ENCODE measurements at places on chromosomes 16 and 17.

- DNase-seq, result no peak
Observed at GRCh38 chr17:6509921-6510320, 46.4 kb downstream of the PITPNM3 start.

DNA sequence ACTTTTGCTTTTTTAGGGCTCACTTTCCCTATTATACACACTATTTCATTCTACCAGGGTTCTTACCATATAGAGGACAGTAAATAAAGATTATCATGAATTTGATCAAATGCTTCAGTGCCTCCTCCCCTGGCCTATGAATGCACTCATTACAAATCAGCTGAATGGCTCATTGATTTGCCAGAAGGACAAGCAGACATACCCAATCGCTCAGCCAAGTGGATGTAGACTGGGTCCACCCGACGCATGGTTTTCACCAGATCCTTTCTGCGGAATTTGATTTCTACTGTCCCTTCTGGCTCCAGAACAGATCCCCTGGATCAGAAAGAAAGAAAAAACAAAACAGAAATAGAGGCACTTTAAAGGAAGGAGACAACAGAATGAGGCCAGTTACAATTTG is 162.6 kb downstream of the AATF start:
- DNase-seq, result no peak

DNA sequence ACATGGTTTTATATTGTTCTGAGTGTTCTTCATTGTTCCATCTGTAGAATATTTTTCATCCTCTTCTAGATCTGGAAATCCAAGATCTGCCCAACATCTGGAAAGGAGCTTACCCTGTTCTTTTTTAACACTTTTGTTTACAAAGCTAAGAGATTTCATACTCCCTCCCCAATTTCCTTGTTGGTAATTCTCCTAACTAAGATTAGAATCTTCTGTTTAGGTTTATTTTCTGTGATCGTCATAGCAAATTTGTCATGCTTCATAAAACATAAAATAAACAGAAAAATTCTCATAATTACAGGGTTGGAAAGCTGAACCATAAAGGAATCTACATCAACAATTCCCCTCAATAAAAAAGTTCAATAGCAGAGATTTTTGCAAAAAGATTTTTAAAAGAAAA is 580.3 kb upstream of the CA10 start:
- DNase-seq, result no peak

- DNase-seq, result no peak
Observed at GRCh38 chr16:3095869-3096268, 3.2 kb downstream of the ZSCAN10 start.

DNA sequence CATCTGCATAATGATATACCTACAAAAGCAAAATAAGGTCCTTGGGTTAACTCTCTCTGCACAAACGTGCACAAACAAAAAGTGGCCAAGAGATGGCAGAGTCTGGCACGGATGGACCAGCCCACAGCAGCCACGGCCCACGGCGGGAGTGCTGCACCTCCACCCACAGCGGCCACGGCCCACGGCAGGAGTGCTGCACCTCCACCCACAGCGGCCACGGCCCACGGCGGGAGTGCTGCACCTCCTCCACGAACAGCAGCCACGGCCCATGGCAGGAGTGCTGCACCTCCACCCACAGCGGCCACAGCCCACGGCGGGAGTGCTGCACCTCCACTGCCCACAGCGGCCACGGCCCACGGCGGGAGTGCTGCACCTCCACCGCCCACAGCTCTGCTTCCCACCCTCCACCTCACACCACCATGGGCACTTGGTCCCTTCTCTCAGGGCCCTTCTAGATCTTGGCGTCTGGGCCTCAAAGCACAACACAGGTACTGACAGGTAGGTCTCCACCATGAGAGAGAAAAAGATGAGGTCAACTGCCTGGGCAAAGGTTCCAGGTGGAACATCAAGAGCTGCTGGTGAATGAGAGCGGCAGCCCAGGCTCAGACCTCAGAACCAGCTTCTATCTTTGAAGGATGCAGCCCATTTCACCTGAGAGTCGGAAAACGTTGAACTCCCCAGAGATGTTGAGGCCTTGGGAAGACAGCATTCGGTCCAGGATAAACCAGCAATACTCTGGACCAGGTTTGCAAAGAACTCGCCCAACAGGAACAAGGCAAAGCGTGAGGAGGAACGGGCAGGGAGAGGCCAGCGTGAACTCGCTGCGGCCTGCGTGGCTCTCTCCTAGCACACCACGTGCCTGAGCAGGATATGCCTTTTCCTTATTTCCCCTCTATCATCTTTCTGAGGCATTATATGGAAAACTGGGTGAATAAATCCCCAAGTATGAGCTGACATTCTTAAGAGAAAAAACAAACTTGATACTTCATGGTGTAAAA is 124.5 kb downstream of the ZNF778 start:
- DNase-seq, result no peak

DNA sequence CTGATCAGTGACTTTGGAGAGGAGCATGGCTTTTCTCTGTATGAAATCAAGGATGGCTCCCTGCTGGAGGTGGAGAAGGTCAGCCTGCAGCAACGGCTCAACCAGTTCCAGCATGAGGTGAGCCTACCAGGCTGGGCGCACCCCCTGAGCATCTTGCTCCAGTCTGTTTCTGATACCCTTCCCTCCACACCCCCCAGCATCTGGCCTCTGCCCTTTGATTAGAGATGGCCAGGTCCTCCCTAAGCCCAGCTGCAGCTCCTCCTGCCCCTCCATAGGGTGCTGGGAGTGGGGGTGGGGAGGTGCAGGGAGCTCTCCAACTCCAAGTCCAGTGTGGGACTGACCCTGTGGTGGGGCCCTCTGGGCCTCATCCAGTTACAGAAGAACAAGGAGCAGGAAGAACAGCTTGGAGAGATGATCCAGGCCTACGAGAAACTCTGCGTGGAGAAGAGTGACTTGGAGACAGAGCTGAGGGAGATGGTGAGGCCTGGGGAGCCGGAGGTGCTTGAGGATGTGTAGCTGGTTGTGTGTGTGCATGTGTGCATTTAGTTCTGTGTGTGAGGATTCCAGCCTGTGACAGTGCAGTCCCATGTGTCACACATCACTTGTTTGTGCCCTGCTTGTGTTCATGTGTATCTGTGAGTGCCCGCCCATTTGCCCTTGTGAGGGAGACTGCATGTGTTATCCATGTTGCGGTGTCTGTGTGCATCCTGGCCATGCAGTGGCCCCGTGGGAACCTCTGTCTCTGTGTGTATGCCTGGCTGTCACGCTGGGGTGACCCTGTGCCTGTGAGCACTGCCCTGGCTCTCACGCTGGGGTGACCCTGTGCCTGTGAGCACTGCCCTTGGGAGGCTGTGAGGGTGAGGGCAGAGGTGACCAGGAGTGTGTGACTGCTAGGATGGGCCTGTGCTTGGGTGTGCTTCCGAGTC is 3.0 kb downstream of the TBKBP1 start:
- no peak for DNase-seq

GRCh38 chr16:57000271-57001025 is 11.1 kb downstream of the NLRC5 start:
- peak; percentile 58 for DNase-seq

- peak; percentile 49 for DNase-seq
Observed at GRCh38 chr17:48577946-48578615, at the start of gene HOXB4. Gene HOXB4, minus strand, starts transcription at chr17:48578350. Its CDS starts 31 bp downstream, at chr17:48578319.

- DNase-seq, result peak; percentile 82
Observed at GRCh38 chr17:8153957-8154607, 1.9 kb upstream of the PER1 start.

DNA sequence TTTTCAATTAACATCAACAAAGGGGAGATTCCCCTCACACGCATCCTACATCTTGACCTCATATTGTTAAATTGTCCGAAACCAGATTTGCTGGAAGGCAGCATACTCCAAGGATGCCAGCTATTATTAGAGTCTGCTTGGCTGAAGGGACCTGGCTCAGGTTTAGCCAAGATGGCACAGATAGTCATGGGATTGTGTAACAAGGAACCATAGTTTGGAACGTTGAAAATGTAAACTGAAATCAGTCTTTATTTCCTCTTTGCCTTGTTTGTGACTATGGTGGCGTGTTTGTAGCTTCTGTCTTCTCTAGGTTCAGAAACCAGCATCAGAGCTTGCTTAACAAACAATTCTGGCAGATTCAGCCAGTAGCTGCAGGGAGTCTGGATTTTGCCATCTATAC is 5.9 kb downstream of the ARSG start:
- DNase-seq, result no peak

- no peak for DNase-seq
Observed at GRCh38 chr17:32567511-32567910, 80.7 kb downstream of the CDK5R1 start.

GRCh38 chr16:89589241-89589926 is 13.8 kb downstream of the CPNE7 start:
- DNase-seq, result no peak

DNA sequence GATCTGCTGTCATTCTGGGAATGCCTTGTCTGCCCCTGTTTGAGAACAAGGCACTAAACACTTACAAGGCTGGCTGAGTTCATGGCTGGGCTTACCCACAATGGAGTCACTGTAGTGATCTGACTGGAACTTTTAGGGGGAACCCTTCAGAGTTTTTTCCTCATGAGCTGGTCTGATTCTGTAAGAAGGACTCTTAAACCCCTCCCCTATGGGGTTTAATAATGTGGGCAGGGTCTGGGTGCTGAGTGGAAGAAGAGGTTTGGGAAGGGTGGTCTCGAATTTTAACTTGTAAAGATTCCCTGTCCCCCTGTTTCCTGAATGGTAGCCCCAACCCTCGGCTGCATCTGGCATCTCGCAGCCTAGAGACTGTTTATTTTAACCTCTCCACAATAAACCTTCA is 30.6 kb downstream of the OSBPL7 start:
- DNase-seq, result no peak

DNA sequence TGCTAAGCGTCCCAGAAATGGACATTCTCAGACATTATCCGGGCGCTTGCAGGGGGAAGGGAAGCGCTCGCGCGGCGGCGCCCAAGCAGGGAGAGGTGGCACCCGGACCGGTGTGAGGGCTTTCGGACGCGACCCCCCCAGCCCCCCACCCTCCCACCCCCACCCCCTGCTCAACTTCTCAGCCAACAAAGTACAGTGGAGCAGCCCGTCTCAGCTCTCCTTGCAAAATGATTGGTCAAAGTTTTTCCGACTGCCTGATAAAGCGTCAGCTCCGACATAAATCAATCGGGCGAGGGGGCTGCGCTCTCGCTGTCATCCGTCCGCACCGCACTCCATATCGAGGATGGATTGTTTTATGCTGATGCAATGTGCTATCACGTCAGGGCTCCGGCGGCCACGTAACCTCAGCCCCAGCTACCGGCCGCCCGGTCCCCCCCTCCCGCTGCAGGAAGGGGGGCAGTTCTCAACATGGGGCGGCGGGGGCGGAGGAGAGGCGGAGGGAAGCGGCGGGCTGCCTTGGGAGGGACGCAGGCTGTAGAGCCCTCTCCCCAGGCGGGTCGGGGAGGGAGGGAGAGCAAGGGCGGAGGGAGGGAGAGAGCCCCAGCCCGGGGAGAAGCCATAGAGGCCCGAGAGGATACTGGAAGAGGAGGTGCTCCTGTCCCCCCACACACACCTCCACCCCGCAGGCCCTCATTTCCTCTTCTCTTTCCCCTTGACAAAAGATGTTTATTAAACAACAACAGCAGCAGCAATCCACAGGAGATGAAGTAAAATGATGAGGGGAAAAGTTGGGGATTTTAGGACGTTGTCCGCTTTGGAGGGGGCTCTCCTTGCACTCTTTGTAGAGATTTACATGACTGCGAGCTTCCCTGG is at the start of gene HOXB9:
HOXB9 (minus strand) TSS at position 114 of the 873 bp plus-strand sequence; CDS start at position 25, 89 bp downstream.
- peak; percentile 68 for DNase-seq

DNA sequence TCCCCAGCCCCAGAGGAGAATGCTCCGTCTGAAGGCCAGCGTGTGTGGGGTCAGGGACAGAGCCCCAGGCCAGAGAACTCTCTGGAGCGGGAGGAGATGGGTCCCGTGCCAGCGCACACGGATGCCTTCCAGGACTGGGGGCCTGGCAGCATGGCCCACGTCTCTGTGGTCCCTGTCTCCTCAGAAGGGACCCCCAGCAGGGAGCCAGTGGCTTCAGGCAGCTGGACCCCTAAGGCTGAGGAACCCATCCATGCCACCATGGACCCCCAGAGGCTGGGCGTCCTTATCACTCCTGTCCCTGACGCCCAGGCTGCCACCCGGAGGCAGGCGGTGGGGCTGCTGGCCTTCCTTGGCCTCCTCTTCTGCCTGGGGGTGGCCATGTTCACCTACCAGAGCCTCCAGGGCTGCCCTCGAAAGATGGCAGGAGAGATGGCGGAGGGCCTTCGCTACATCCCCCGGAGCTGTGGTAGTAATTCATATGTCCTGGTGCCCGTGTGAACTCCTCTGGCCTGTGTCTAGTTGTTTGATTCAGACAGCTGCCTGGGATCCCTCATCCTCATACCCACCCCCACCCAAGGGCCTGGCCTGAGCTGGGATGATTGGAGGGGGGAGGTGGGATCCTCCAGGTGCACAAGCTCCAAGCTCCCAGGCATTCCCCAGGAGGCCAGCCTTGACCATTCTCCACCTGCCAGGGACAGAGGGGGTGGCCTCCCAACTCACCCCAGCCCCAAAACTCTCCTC is 10.4 kb downstream of the CX3CL1 start:
- no peak for DNase-seq

DNA sequence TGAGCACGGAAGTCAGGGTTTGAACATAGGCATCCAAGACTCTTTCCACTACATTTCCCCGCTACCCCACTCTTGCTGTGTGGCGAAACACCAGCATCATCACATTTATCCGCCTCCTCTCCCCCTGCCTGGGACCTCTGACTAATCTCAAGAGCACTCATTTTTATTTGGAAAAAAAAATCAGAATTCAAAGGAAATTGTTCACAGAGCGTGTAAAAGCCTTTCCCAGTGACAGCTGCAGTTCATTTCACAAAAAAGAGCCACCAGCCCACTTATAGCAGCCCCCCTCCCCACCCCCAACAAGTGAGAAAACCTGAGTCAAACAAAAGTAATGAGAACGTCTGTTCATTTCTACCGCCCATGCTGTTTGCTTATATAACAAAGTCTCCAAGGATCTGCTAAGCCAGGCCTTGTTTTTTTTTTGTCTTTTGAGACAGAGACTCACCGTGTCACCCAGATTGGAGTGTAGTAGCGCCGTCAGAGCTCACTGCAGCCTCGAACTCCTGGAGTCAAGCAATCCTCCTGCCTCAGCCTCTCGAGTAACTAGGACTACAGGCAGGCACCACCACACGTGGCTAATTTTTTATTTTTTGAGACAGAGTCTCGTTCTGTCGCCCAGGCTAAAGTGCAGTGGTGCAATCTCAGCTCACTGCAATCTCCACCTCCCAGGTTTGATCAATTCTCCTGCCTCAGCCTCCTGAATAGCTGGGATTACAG is 48.3 kb upstream of the HAPSTR1 start:
- DNase-seq, result no peak
